BJ (cell line): ENCODE measurements at places on chromosomes 12 and 14.

DNA sequence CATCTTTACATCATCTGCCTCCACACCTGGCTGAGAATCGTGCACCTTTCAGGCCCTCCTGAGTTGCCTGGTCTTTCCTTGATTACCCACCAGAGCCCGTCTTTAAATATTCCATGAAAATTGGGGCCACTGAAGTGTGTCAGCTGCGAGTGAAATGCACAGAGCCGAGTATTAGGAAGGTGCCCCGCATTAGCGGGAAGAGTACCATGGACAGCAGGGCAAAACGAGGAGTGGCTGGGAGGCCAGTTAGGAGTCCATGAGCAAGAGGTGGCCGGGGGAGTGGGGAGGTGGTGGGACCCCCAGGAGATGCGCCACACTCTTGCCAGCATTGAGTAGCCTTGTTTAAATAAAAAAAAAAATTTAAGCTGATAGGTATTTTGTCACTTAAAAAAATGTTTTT, 99.6 kb downstream of the TSPAN9 start:
- no peak for DNase-seq

DNA sequence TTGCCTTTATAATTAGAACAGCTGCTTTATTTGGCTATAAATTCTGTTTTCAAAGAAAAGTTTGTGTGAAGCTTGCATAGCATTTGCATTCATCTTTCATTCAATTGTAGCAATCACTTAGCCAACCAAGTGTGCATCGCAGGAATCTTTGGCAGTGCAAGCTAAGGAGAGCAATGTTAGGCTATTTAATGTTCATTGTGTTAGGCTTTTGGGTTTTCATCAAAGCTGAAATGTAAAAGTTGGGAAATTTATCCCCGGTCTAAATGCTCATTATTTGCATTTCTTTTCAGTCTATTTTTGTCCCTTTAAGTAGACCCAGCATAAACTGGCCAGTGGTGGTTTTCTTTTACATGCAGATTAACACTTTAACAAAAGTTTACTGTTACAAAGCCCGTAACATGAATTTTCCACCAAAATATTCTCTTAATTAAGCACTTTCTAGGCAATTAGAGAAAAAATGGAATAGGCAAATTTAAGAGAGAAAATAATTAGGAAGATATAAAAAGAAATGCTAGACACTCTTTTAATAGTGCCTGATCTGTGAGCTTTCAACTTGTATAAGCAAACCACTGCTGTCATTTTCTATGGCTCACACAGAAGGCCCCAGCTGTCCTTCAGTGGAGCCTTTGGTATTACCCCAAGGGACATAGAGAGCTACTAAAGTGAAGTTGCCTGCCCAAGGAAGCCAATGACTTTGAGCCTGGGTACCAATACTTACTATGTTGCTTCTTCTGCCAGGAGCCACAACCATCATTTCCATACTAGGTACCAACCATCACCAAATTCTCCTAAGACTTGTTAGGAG, 898.9 kb upstream of the SEL1L start:
- no peak for DNase-seq

- no peak for DNase-seq
Measured at GRCh38 chr14:94394581-94395207, 6.3 kb upstream of the SERPINA1 start.

GRCh38 chr14:82720946-82721345, 1187.3 kb upstream of the SEL1L start:
- DNase-seq = no peak

- DNase-seq = no peak
Measured at GRCh38 chr14:32189811-32190210, 12.0 kb upstream of the RNU6-7 start.

- DNase-seq = no peak
Measured at GRCh38 chr14:51621654-51622053, 30.1 kb upstream of the FRMD6 start.

GRCh38 chr12:24229031-24229700, 279.7 kb upstream of the SOX5 start:
- DNase-seq = no peak
